Bronchial epithelial cell (primary cell): ENCODE measurements at places on chromosomes 12 and 14. TPM values are rescaled to one million over a fixed set of nuclear protein-coding genes. Genes with fewer than 3 reads are reported as not detected.

SLC6A13 gene
- 0.64 and 0.79 TPM in 2 replicates for total RNA-seq

DNA sequence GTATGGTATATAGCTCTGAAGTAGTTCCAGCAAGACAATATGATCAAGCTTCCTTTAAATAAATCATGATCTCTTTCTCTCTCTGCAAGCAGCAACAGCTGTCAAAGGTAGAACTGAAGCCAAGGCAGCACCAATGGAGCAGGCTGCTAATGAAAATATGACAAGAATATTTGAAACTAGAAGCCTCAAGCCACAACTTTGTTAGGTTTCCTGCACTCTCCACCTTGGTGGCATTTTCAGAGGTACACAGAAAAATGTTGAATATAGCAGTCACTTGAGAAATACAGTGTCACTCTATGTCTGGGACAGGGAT is 43.8 kb upstream of the PSMA6 start:
- DNase-seq, result no peak

BEST3 gene
- not detected in 2 replicates for total RNA-seq

DNA sequence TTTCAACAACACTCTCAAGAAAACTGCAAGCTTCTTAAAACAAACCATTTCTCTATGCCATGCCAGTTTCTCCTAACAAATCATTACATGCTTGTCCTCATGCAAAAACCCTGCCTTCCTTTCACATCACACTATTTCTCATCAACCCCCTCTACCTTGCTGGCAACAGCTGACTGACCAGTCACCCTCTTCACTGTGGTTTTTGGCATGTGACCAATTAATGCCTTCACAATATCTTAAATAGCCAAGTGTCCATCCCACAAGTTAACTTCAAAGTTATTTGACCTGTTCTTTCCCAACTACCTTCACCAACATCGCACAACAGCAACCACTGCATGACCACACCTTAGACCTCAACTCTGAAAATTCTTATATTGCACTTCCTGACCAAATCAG is 159.6 kb downstream of the CEP128 start:
- DNase-seq, result peak; percentile 23

DNA sequence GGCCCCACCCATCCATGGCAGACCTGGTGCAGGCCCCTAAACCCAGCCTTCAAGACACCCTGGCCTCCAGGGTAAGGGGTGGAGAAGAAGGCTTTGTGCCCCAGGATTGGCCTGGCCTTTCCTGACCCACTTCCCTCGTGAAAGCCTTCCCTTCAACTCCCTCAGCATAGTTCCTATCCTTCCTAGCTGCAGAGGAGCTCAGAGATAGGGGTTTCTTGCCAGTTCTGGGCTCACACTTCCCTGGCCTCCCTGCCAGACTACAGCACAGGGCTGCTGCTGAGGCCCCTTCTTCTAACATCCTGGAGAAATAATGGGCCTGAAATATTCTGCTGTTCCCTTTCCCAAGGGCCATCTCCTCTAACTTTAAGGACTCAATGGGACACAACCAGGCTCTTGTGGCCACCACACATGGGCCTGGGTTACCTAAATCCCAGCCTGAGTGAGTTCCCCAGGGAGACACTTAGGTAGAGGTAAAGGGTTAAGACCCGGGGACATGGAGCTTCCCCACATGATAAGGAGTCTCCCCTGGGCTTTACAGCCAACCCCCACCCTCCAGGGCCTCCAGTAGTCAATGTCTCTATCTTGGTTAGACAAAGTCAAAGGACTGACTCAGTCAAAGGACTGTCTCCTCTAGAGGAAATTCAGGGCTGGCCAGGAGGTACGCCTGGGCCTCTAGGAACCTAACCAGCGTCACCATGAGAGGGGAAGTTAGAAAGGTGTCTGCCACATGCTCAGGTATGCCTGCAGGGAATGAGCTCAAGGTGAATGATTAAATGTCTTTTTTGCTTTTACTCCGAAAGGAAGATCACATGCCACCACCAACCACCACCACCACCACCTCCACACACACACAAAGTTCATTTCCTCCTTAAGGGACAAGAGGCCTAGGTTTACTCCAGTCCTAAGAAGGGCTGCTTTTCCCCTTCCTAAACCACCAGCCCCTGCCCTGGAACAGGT is 7.1 kb downstream of the ZFP36L1 start:
- DNase-seq, result peak; percentile 84

GRCh38 chr12:52541709-52542108 is 11.2 kb downstream of the KRT71 start:
- no peak for DNase-seq

DNA sequence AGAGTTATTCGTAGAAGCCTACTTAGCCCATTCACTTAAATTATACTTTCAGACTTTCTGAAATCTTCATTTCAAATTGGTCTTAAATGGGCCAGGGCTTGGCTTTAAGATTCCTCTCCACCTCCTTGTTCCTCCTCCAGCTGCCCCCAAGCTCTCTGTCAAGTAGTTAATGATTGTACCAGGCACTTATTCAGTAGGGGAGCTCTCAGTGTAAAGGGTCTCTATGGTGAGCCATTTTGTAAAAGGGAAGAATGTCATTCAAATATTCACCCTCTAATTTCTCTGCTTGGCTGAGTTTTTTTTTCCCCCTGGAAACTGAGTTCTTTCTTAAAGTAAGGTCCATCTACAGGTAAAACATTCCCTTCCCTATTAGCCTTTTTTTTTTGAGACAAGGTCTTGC is 96.6 kb downstream of the SUDS3 start:
- no peak for DNase-seq

- DNase-seq, result no peak
Measured at GRCh38 chr12:113197518-113198077, 12.1 kb downstream of the RITA1 start.

GRCh38 chr14:71403656-71404055 is 496.4 kb downstream of the PCNX1 start:
- DNase-seq, result peak; percentile 50

- peak; percentile 33 for DNase-seq
Measured at GRCh38 chr12:94710933-94711332, 60.6 kb upstream of the TMCC3 start.

TMX1 gene
- 40.3 and 58.2 TPM in 2 replicates for total RNA-seq

PKP2 gene
- 53.9 and 74.5 TPM in 2 replicates for total RNA-seq

GRCh38 chr12:69329669-69330428 is 18.3 kb upstream of the LYZ start:
- no peak for DNase-seq
